ENCODE measurements at places on chromosomes 6 and 20. TPM values are rescaled to one million over a fixed set of nuclear protein-coding genes. Genes with fewer than 3 reads are reported as not detected.

DNA sequence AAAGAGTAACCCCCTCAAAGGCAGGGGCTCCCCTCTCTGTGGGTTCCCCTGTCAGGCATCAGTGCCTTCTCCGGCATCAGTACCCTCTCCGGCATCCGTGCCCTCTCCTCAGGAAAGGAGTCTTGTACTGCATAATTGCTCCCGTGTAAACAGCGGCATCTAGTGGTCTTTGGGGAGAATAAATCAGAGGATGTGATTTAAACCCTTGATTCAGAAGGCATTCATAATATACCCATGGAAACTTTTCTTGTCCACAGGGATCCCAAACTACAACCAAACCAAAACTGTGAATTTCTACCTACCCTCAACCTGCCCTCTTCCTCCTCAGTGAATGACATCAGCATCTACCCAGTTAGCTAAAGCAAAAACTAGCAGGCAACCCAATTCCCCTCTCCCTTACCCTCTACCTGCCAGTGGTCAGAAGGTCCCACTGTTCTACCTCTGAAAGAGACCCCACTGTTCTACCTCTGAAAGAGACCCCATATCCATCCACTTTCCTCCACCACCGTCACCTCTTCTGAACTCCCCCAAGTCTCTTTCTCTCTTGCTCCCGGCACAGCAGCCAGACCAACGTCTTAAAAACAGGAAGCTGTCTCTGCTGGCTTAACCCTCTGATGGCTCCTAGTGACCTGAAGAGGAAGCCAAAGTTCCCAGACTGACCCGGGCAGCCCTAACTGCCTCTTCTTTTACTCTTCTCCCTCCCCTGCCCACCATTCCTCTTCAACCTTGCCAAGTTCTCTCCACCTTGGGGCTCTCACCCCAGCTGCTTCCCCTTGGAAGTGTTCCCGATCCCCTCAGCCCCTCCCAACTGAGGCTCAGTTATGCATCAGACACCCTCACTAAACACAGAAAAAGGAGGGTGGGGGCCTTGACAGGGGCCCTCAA lies 27.2 kb downstream of the UBE2V1 start:
- DNase-seq = peak; percentile 73

- DNase-seq = no peak
These were observed 100.2 kb upstream of the HMGN3 start for GRCh38 chr6:79334674-79335073.

BTNL2 gene
- polyA plus RNA-seq = not detected

MTFR2 gene
- polyA plus RNA-seq = 6.0 TPM

GRCh38 chr6:85362652-85363310 lies 87.1 kb upstream of the NT5E start:
- DNase-seq = peak; percentile 78

KCNQ2 gene
- not detected for polyA plus RNA-seq

- DNase-seq = no peak
These were observed 666.7 kb downstream of the EPM2A start for GRCh38 chr6:145068577-145068976.

PTP4A1 gene
- 16.2 TPM for polyA plus RNA-seq

- no peak for DNase-seq
These were observed 205.2 kb upstream of the CEP162 start for GRCh38 chr6:84432619-84433018.
